ENCODE measurements at places on chromosomes 1 and 21.

- no peak for DNase-seq
Observed at GRCh38 chr1:209620487-209620884, 31.7 kb downstream of the LAMB3 start.

DNA sequence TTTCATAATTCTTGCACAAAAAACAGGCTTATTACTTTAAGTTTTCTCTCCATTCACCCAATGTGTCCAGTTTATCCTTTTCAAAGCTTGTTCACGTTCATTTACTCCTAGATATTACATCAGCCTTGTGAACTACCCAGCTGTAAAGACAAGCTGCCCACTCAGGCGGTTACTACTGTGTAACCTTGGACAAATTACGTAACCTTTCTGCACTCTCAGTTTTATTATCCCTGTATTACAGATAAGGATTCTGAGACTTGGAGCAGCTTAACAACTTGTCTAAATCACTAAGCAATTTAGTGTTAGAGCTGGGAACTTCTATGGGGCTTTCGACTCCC is 20.5 kb upstream of the LPAR3 start:
- DNase-seq, result no peak

DNA sequence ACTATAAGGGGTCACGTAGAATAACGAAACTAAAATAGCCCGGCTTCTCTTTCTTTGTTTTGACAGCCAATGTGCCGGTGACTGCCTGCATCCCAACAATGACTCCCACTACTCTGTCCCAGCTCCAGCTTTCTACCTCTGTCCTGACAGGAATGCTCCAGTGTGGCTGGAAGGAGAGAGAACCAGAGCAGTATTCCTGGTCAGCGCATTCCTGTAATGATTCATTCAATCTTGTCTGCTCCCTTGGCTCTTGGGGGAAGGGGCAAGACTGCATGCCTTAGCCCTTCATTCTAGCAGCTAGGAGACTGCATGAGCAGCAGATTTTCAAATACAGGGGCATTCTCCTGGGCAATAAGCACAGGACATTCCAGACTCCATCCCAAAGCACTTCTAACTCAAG is 132.1 kb upstream of the PRMT6 start:
- no peak for DNase-seq

- DNase-seq, result no peak
Observed at GRCh38 chr1:151447696-151448095, 11.6 kb downstream of the POGZ start.

- no peak for DNase-seq
Observed at GRCh38 chr1:77378723-77379535, 97.1 kb downstream of the AK5 start.

DNA sequence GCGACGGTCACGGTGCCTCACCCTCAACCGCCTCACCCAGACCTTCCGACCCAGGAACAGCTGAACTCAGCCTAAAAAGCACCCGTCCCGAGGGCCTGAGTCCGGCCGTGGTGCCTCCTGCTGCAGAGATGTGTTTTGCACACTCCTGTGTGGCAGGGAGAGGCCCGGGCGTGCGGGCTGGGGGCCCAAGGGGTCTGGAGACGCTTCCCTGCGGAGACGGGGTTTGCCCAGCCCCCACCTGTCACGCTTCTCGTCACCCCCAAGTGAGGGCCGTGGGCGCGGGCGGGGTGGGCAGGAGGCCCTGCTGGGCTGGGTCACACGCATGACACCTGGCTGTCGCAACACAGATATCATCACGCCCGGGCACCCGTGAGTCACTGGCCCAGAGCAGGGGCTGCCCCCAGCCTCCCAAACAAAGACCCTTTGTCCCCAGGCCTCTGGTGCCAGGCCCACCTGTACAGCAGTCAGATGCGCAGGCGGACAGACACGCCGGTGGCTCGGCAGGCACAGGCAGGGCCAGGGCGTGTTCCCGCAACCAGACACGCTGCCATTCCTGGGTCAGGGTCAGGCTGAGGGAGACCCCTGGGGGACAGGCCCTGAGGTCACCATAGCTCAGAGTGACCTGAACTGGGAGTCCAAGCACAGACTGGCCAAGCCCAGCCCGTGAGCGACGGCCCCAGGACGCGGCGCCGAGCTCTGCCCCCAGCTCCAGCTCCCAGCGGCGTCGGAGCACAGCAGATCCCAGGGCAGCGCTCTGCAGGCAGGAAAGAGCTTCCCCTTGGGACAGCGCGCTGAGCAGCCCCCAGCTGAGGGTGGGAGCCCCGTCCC is 6.1 kb downstream of the B3GALT6 start:
- DNase-seq, result no peak

DNA sequence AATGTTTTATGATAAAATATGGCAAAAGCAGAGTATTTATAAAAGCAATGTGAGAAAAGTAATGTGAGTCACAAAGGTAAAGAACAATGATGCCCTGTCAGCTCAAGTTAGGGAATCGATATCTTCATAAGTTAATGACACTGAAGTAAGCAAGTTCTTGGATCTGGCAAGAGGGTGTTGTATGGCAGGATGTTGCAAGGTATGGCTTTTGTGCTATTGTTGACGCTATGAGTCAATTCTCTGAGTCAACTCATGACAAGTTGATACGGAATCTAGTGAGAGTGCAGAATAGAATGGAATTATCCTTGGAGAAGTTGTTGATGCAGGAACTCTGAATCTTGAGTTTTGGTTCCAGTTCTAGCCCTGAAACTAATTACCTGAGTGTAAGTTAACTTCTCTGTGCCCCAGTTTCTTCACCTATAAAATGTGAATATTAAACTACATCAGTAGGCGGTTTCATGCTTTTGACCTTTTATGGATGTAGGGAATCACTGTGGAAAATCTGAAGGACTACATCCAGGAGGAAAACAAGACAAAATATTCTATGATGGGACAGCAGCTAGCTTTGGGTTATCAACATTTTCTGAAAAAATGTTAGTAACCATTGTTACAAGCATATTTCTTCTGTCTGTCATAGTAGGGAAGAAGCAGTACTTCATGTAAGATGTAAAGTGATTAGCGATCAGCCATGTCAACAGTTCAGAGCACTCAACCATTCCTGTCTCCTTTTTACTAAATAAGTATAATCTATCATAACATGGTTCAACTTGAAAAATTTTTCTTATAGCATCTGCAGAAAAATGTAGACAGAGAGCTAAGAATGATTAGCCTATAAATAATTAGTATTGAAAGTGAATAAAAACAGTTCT is 96.9 kb downstream of the ATP6V1G3 start:
- no peak for DNase-seq

DNA sequence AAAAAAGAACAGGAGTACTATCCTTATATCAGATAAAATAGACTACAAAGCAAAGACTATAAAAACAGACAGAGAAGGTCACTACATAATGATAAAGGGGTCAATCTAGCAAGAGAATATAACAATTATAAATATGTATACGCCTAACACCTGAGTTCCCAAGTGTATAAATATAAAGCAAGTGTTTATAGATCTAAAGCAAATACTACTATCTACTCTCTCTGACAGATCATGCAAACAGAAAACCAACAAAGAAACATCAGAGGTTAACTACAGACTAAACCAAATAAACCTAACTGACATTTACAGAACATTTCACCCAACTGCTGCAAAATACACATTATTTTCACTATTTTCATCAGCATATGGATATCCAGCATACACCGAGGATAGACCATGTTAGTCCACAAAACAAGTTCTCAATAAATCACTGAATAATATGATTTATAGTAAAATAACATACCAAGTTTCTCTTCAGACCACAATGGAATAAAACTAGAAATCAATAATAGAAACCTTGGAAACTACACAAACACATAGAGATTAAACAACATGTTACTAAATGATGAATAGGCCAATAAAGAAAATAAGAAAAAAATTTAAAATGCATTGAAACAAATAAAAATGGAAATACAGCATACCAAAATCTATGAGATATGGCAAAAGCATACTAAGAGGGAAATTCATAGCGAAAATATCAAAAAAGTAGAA is 22.7 kb downstream of the UCHL5 start:
- DNase-seq, result no peak

GRCh38 chr1:184028854-184029623 is 8.5 kb downstream of the COLGALT2 start:
- DNase-seq, result no peak

DNA sequence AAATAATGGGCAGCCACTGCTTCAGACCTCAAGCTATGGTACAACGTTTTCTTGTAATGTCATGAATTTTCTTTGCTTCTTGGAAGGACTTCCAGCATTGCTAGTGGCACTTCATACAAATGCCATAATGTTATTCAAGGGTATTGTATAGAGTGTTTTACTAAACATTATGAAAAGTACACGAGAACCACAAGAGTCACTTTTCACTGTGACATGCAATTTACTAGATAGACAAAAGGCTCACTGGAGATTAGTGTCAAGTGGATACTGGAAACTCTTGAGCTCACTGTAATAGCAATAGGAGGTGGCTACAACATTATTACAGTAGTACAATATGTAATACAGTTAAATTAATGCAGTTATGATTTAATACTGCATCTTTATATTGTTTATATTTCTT is 5.3 kb upstream of the OLFM3 start:
- DNase-seq, result no peak

DNA sequence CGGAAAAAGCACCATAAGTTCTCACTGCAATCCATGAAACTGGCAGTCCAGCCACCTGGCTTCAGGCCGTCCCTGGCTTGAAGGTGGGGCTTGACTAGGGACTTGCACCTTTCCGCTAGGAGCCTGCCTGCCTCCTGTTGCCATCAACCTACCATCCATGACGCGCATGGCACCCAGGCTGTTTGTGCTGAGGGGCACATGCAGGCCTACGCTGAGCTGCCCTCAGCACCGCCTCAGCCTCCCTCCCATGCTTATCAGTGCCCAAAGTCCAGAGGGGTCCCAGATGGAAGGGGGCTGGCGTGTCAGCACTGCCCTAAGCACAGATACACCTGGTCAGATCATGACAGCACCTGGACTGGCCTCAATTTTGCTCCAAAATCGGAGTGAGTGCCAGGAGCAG is 190.2 kb upstream of the LYPLAL1 start:
- DNase-seq, result no peak

DNA sequence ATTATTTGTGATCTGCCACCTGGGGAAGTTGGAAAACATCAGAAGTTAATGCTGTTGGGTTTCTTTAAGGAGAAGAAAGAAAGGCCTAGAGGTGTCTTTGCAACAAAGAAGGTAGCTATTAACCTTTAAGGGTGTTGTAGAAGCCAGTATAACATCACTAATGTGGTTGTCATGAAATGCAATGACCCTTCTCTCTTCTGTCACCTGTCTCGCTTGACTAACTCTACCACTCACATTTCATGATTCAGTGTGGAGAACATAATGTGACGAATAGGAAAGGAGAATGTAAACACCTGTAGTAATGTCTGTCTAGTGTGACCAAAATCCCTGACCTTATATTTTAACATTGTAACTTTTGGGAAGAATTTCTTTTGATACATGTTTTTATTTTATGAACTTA is 211.7 kb upstream of the UBE2U start:
- no peak for DNase-seq

- DNase-seq, result no peak
Observed at GRCh38 chr1:225603538-225604354, 49.2 kb downstream of the ENAH start.

DNA sequence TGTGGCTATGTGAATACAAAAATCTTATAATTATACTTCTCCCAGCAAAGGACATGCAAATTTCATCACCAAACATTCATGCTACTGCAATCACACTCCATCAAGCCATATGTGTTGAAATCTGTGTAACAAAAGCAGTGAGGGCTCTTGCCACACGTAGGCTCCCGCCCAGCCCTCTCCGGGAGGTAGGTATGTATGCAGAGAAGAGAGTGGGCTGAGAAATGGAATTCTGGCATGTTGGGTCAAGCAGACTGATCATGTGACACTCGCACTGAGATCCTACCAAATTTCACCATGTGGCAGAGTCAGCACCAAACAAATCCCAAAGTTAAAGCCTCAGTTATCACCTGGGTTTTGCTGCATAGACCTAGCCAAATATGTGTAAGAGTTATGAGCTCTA is 49.7 kb downstream of the APP start:
- no peak for DNase-seq

DNA sequence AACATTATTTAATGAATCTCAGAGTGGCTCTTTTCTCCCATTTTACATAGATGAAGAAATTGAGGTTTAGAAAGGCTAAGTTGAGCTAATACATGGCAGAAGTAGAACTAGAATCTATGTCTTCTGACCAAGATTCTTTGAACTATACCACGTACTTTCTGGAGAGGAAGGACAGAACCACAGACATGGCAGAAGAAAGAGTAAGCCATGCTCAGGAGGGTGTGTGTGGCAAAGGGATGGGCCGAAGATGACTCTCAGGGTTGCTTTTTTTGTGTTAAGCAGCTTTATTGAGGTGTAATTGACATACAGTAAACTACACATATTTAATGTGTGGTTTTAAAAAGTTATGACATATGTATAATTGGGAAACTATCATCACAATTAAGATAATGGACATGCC is 69.5 kb downstream of the PEX14 start:
- DNase-seq, result no peak

DNA sequence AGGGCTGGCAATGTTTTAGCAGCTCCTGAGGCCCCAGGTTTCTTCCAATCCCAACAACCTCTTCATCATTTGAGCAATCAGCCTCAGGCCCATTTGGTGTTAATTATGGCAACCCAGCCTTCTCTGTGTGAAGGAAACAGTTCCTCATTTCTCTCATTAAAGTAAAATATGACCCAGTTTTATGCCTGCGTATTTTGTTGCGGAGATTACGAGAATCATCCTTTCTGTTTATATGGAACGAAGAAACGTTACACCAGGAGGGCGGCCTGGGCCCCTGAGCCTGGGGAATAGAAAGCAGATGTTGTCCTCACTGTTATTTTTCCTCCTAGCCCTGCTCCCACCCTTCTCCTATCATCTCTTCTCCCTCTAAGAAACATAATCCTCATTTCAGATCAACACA is 332.2 kb upstream of the USP24 start:
- DNase-seq, result no peak

DNA sequence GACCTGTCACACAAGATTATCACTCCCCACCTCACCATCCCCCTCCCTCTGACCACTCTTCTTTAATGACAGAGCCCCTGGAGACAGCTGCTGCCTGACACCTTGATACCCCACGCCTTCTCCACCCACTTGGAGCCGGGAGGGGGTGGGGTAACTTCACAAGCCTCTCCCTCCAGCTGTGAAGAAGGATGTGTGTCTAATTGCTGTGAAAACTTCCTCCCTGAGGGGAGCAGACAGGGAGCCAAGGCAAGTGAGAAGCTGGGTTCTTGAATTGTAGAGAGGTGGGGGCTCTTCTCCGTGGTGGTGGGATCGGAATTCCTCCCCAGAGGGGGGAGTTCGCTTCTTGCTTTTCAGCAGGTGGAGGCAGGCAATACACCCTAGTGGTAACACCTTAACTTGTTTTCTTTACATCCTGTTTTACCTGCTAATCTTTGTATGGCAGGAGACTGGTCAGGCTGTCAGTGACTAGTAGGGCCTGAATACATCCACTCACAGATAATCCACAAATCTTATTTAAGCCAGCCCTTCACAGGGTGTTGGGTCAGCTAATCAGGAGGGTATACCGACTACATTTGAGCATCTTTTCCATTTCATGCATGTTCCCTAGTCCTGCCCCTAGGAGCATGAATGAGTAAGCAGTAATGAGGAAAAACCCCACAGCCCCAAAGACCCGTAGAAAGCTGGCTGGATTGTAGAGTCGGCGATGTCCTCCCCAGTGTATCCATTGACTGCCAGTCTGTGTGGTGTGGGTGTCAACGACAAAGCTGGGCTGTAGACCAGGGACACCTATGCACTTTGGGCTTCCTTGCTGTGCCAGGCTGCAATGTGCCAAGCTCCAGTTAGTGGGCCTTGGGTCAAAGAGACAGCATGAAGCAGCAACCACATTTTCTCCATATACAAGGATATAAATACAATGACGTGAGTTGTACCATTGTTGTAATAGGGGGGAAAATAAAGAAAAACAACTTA is 57.3 kb downstream of the NFASC start:
- DNase-seq, result no peak
